ENCODE measurements at places on chromosomes 2 and 18.

DNA sequence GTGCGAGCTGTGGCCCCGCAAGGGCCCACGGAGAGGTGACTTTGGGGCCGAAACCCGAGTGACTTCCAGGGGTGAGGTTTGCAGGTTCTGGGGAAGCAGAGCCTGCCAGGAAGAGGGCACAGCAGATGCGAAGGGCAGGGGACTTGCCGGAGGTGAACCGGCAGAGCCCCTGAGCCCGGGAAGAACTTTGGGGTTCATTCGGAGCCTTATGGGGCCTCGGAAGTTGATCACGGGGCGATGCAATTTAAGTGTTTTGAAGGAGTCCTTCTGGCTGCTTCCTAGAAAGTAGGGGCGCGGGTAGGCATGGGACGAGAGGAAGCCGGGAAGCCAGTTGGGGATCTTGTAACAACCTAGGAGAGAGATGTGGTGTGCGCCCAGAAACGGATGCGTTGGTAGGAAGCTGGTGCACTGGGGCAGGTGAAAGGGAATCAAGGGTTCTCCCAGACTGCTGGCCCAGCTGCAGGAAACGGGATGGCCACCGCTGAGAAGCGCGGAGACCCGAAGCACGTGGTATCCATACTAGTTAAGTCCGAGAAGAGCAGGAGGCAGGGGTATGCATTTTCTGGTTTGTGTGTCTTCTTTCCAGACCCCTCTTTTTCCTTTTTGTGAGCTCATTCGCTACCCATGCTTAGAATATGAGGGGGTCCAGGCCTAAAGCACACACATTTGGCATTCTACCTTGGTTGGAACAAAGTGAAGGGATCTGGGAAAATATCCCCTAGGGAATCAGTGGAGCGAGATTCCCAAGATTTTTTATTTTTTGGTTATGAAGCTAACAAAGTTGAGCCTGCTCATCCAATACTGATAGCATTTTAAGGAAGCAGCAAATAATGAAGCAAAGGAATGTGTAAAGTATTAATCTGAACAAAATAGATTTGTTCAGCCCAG, 758 bp downstream of the SCLY start:
- DNase-seq, result peak; percentile 59

DNA sequence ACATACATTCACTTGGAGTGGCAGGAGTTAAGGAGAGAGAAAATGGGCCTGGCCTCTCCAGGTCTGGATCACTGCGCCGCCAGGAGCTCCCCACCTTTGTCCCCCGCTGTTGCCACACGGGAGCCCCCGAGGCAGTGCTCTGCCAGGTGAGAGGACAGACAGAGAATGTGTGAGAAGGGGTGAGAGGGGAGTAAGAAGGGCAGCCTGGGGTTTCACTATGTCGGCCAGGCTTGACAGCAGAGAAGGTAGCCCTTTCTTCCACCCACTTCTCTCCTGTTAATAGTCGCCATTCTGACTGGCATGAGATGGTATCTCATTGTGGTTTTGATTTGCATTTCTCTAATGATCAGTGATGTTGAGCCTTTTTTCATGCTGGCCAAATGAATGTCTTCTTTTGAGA, 26.2 kb upstream of the ARHGEF4 start:
- no peak for DNase-seq

DNA sequence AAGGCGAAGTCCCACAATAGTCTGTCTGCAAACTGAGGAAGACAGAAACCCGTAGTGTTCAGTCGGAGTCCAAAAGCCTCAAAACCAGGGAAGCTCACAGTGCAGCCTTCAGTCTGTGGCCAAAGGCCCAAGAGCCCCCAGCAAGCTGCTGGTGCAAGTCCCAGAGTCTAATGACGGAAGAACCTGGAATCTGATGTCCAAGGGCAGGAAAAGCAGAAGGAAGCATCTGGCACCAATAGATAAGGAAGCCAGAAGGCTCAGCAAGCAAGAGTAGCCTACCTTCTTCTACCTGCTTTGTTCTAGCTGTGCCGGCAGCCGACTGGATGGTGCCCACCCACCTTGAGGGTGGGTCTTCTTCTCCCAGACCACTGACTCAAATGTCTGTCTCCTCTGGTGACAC, 21.8 kb downstream of the CFAP210 start:
- DNase-seq, result no peak

DNA sequence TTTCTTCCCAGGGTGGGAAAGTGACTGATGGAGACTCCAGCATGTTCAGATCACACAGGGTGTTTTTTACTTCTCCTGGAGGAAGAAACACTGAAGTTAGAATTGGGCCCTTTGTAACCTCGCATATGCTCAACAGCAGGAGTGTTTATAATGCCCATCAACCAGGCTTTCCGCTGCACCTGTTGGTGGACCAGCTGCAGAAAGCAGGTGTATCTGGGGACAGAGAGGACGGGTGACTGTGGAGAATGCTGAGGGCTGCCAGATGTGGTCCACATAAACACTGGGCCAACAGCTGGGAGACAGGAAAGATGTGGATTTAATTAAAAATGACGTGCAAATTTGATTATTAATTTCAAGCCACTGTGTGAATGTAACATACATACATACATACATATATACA, 335.5 kb upstream of the SPRED2 start:
- DNase-seq, result no peak

GRCh38 chr2:144374163-144374661, 145.7 kb downstream of the ZEB2 start:
- DNase-seq, result no peak

DNA sequence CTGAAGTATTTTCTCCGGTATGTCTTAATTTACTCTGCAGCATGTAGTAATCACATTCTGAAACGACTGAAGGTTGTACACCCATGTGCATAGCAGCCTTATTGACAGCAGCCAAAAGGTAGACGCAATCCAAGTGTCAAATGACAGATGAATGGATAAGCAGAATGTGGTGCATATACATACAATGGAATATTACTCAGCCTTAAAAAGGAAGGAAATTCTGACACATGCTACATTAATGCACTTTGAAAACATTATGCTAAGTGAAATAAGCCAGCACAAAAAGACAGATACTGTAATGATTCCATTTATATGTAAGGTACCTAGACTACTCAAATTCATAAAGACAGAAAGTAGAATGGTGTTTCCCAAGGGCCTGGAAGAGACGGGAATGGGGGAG, 88.0 kb upstream of the EFEMP1 start:
- DNase-seq, result no peak

DNA sequence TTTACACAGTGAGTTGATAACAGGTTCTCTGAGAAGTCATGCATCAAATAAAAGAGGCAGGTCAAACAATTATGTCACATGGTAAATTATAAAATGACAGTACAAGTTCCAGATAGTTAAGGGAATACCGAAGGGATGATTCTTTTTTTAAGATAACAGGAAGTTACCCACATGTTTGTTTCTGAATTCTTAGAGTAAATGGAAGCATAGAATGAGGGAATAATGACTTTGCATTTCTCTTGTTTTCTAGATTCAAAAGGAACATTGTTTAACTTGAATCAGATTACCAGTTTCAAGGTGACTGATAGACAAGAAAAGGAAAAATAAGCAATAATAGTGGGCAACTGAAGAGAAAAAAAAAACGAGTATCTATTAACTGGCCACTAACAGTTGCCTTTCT, 124.5 kb downstream of the MIB1 start:
- DNase-seq, result no peak

GRCh38 chr2:166091439-166091838, 36.4 kb downstream of the SCN1A start:
- peak; percentile 24 for DNase-seq

GRCh38 chr2:121189011-121189410, 96.0 kb downstream of the TFCP2L1 start:
- no peak for DNase-seq

- DNase-seq, result no peak
These were observed 287.7 kb downstream of the NBAS start for GRCh38 chr2:15273452-15273851.

DNA sequence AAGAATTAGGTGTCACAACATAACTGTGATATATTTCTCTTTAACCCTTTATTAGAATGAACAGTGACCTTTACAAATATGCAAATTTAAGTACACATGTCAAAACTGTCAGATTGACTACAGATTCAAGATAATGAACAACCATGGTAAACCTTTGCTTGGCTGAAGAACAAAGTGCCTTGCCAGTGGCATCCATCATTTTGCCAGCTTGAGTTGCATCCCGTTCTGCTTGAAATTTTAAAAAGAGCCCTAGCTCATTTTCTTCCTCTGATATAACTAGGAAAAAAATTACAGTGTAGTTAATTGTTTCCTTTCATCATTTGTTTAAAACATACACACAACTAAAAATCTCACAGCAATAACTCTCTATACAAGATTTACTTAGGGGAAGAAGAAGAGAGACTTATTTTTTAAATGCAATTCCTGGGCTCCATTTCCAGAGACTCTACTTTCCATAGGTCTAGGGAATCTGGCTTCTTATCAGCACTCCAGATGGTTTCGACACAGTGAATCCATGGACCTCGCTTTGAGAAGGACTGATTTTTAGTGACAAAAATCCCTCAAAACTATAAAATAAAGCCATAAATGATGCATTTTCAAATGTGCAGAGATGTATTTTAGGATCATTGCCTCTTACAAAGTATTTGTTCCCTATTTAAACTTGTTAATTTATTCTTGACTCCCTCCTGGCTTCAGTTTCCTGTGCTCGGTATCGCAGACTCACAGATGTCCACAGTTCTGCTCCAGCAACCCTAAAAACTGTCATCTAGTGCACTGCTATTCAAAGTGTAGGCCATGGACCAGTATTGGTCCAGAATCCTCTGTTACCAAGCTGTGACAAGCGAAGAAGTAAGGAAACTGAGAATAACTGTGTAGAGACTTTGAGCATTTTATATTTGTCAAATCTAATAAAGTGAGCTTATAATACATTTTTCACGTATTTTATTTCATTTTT, 50.1 kb downstream of the ICA1L start:
- no peak for DNase-seq

- no peak for DNase-seq
These were observed 32.3 kb upstream of the COL6A3 start for GRCh38 chr2:237446338-237446665.

DNA sequence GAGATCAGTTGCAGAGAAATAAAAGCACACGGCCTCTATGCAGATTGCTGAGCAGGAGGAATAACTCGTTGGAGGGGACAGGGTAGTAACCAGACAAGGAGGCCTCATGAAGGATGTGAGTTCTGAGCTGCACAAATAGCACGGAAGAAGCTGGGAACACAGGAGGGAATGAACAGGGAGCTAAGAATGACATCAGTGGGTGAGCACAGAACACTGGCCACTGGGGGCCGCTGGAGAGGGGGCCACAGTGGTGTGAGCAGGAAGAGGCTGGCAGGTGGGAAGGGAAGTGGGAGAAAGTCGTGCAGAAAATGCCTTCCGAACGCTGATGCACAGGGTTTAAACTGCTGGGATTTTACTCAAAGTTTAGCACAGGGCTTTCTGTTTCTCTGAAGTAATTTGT, 61.0 kb downstream of the ZAP70 start:
- DNase-seq, result no peak

GRCh38 chr2:133675-134593, 87.6 kb upstream of the FAM110C start:
- no peak for DNase-seq

GRCh38 chr2:128514555-128514955, 195.9 kb upstream of the HS6ST1 start:
- no peak for DNase-seq

GRCh38 chr2:231512222-231512621, 18.0 kb downstream of the NMUR1 start:
- DNase-seq, result no peak

DNA sequence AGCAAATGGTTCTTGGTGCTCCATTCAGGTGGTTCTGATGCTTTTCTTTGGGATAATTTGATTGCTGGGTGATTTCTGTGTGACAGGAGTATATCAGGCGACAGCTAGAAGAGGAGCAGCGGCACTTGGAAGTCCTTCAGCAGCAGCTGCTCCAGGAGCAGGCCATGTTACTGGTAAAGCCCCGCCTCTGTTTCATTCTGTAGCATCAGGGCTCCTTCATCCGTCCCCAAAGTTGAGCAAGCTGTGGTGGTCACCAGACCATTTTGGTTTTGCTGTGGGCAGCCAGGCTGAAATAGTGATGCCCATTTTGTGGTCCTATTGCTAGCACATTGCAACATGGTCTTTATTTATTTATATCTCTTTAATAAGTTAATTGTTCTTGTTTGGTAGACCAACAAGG, 132.8 kb upstream of the IL1R2 start:
- no peak for DNase-seq

DNA sequence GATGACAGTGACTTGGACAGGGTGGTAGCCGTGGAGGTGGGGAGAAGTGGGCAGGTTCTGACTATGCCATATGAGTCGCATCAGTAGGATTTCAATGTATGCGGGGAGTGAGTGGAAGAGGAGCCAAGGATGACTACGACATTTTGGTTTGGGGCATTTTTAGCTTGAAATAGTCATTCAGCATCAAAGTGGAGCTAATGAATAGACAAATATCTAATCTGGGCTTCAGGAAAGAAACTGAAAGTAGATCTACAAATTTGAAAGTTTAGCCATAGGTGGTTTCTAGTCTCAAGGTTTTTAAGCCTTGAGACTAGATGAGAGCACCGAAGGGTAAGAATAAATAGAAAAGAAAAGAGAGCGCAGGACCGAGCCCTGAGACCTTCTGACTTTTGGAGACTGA, 58.3 kb downstream of the FEZ2 start:
- DNase-seq, result peak; percentile 55
